ENCODE measurements at places on chromosomes 11 and 22. TPM values are rescaled to one million over a fixed set of nuclear protein-coding genes. Genes with fewer than 3 reads are reported as not detected.

SLC29A2 gene
- 40.8 TPM for polyA plus RNA-seq

SLC25A22 gene
- polyA plus RNA-seq = 10.9 TPM

MPZL3 gene
- 0.52 TPM for polyA plus RNA-seq

STIP1 gene
- polyA plus RNA-seq = 125 TPM

ACRV1 gene
- polyA plus RNA-seq = 0.18 TPM

CHRM4 gene
- polyA plus RNA-seq = not detected

SERHL2 gene
- polyA plus RNA-seq = 4.9 TPM

LAYN gene
- polyA plus RNA-seq = 4.2 TPM

DNA sequence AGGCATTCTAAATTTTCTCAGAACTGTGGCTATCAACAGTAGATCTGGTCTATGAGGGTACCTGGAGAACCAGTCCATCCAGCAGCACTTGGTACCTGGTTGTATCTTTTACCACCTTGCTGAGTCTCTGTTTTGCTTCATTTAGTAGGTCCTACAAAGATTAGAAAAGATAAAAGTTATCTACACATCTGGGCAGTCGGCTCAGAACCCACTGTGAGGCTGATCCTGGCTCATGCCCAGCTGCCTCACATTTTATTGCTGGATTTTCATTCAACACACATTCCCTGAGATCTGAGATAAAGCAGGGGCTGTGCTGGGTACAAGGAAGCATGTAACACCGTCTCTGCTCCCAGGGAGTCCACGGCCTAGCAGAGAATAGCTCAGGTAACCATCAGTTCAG lies 27.5 kb downstream of the ATP6V1E1 start:
- DNase-seq = no peak

DNA sequence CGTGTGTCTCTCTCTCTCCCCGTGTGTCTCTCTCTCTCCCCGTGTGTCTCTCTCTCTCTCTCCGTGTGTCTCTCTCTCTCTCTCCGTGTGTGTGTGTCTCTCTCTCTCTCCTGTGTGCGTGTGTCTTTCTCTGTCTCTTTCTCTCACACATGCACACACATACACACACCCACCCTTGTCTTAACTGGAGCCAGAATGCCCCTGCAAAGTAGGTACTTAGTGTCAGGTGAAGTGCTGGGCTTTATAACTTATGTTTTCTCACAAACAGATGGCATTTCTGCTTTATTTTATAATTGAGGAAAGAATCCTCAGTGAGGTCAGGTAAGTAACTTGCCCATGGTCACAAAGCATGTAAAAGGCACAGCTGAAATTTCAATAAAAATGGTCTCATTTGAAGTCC lies 106.0 kb downstream of the CSNK2A3 start:
- no peak for DNase-seq

DNA sequence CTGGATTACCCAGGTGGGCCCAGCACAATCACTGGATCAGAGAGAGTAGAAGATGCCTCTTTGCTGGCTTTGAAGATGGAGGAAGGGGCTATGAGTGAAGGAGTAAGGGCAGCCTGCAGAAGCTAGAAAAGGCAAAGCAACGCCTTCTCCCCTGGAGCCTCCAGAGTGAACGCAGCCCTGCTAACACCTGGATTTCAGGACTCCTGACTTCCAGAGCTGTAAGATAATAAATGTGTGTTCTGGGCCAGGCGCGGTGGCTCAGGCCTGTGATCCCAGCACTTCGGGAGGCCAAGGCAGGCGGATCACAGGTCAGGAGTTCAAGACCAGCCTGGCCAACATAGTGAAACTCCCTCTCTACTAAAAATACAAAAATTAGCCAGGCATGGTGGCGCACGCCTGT lies 102.4 kb downstream of the MORC2 start:
- DNase-seq = no peak

- no peak for DNase-seq
These were observed 621.3 kb downstream of the ETS1 start for GRCh38 chr11:127965939-127966668.

GRCh38 chr11:18684267-18684666 lies 14.3 kb upstream of the TMEM86A start:
- no peak for DNase-seq

DNA sequence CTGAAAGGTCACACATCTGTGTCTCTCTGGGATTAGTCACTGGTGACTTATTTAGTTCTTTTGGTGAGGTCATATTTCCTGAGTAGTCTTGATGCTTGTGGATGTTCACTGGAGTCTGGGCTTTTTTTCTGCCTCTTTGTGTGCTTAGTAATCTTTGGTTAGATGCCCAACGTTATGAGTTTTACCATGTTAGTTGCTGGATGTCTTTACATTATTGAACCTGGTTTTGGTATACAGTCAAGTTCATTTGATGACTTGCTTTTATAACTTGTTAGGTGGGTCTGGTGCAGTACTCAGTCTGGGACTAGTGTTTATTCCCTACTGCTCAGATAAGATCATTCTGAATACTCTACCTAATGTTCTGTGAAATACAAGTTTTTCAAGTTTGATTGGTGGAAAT lies 26.2 kb upstream of the SLC37A2 start:
- DNase-seq = no peak

DNA sequence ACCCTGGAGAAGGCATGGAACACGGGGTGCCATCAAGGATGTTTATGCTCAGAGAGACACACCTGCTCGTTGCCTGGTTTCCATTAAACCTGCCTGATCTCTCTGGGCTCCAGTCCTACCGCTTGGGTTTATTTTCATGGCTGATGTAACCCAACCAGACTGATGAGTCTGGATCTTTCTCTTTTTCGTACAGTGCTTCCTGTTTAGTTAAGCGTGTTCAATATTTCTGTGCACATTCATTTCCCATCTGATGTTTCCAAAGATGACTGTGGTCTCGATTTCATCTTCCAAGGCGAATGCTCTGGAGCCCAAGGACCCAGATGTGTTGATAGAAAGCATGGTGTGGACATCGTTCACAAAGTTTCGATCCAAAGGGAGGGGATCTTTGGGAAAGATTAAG lies 84.3 kb downstream of the SNX19 start:
- no peak for DNase-seq

GRCh38 chr11:62909107-62909894 lies 11.9 kb downstream of the CHRM1 start:
- peak; percentile 53 for DNase-seq

DNA sequence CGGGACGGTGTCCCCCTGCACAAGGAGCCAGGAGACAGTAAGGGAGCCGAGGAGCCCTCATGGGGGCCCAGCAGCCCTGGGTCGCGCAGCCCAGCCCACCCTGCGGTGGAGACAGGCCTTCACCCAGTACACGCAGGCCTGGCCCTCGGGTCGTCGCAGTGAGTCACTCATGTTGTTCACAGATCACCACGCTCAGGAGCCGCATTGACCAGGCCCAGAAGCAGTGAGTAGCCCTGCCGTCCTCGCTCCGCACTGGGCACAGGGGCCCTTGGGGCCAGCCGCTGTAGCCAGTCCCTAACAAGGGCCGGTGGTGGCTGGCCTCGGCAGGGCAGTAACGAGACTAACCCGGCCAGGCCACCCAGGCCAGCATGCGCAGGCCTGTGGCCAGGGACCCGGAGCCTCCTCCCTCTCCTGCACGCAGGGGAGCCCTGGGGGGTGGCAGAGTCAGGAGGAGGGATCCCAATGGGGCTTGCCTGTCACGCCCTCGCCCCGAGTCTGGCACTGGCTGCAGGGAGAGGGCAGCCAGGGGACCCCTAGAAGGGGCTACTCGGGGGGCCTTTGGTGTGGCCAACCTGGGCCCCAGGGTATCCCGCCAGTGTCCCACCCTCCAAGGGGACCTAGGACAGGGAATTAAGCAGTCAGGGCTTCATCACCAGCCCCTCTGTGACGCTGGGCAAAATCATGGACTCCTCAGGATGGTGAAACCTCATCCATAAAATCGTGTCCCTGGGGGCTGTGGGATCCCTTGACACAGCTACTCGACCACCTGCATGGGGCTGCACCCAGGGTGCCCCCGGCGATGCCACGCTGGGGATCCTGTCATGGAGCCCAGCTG lies 10.1 kb upstream of the MRPL23 start:
- DNase-seq = no peak

DNA sequence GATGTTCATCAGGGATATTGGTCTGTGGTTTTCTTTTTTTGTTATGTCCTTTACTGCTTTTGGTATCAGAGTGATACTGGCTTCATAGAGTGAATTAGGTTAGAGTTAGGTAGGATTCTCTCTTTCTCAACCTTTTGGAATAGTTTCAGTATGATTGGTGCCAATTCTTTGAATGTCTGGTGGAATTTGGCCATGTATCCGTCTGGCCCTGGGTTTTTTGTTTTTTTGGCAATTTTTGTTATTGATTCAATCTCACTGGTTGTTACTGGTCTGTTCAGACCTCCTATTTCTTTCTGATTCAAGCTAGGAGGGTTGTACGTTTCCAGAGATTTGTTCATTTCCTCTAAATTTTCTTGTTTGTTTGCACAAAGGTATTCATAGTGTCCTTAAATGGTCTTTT lies 54.4 kb downstream of the ATXN10 start:
- DNase-seq = no peak

- DNase-seq = no peak
These were observed 147.2 kb upstream of the BDNF start for GRCh38 chr11:27847496-27847895.

- no peak for DNase-seq
These were observed 390.5 kb downstream of the TBC1D22A start for GRCh38 chr22:47152938-47153337.

DNA sequence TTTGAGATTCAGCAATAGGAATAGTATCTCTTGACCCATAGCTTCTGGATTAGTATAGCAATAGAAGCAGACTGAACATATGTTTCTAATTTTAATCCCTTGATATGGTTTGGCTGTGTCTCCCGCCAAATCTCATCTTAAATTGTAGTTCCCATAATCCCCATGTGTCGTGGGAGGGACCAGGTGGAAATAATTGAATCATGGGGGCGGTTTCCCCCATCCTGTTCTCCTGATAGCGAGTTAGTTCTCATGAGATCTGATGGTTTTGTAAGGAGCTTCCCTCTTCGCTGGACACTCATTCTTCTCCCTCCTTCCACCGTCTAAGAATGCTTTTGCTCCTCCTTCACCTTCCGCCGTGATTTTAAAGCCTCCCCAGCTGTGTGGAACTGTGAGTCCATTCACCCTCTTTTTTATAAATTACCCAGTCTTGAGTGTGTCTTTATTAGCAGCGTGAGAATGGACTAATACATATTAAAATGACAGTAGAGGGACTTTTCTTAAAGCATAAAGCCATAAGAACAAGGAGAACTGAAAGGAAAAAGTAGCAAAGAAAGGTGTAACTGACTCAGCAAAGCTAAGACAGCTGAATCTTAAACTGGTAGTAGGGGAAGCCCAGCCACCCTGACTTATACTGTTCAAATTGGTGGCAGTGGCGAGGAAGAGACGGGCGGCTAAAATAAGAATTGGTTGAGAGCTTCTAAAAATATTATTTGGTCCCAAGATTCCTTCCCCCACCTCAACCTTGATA lies 20.3 kb upstream of the SLN start:
- DNase-seq = no peak

DNA sequence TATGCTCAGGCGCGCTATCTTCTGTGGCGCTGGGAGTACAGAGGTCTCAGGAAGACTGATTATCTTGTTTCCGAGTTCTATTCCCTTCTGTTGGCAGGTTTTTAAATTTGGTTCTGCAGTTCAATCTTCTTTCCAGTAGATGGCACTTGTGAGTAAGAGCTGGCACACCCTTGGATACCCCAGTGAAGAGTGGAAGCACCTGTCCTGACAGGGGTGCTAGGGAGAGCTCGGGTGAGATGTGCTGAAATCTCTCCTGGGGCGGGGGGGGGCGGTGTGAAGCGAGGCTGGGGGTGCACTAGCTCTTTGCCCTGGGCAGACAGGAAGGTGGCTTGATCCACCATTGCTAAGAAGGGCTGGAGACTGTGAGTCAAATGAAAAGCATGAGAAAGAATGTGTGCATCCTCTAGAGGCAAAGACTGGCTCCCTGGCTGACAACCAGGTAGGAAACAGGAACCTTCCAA lies 679.9 kb upstream of the CCDC179 start:
- peak; percentile 19 for DNase-seq

DNA sequence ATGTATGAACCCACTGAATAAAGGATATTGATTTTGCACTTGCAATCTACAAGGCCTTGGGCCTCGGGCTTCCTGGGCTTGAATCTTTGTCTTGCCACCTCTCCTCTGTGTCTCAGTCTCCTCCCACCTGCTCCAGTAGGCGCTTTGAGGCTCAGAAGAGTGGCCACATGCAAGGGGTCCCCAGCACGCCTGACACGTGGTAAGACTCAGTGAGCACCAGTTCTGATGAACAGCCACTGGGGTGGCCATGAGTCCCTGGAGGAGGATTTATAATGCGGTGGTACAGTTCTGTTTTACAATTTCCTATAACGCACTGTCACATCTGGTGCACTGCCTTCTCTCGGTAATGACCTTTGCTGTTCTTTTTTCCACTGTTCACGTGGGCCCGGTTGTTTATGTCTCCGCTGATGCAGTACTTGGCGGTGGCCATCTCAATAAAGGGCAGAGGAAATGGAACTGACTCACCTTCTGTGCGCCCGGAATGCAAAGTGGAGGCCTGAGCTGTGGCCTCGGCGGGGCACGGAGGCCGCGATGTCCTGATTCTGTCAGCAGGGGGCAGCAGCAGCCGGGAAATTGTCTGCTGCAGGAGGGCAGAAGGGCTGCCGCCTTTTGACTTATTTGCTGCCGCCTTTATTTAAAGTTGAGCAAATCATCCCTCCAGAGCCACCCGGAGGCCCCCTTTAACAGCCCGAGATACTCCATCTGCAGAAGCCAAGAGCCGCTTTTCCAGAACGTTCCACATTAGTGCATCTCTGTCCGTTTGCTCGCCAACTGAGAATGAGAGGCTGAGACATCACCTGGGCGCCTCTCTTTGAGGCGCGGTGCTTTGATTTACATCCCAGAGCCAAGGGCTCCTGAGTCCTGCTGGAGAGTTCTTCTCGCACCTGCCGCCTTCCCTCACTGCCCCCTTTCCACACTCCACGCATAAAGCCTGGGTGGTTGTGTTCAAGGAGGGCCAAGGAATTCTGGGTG lies 6.0 kb upstream of the IFT27 start:
- DNase-seq = peak; percentile 63

- DNase-seq = no peak
These were observed 650 bp upstream of the CHID1 start for GRCh38 chr11:911031-911889.

- DNase-seq = no peak
These were observed 4.9 kb upstream of the UBASH3B start for GRCh38 chr11:122650619-122651018.

- no peak for DNase-seq
These were observed 32.7 kb downstream of the GRAMD4 start for GRCh38 chr22:46652847-46653331.

DNA sequence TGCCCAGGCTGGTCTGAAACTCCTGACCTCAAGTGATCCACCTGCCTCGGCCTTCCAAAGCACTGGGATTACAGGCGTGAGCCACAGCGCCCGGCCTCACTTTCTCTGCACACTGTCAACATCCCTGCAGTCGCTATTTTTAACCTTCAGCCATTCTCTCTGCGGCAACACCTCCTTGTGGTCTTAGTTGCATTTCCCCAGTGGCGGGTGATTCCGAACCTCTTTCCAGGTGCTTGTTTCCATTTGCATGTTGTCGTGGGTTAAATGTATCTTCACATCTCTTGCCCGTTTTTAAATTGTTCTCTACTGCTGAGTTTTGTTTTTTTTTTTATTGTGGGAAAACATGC lies 2.2 kb upstream of the SCT start:
- DNase-seq = no peak
